Tibial artery (tissue), 4 donors: ENCODE measurements at places on chromosomes 11 and 22.

- H3K4me1 ChIP-seq, result no peaks in the 10 kb centered on the region
- no peaks in the 10 kb centered on the region for H3K27me3 ChIP-seq
- no peak overlapping the region for H3K27ac ChIP-seq
- H3K4me3 ChIP-seq, result no peak overlapping the region
- H3K36me3 ChIP-seq, result no peaks in the 10 kb centered on the region
These were observed 28.0 kb downstream of the OR8D1 start for GRCh38 chr11:124285610-124286344.

DNA sequence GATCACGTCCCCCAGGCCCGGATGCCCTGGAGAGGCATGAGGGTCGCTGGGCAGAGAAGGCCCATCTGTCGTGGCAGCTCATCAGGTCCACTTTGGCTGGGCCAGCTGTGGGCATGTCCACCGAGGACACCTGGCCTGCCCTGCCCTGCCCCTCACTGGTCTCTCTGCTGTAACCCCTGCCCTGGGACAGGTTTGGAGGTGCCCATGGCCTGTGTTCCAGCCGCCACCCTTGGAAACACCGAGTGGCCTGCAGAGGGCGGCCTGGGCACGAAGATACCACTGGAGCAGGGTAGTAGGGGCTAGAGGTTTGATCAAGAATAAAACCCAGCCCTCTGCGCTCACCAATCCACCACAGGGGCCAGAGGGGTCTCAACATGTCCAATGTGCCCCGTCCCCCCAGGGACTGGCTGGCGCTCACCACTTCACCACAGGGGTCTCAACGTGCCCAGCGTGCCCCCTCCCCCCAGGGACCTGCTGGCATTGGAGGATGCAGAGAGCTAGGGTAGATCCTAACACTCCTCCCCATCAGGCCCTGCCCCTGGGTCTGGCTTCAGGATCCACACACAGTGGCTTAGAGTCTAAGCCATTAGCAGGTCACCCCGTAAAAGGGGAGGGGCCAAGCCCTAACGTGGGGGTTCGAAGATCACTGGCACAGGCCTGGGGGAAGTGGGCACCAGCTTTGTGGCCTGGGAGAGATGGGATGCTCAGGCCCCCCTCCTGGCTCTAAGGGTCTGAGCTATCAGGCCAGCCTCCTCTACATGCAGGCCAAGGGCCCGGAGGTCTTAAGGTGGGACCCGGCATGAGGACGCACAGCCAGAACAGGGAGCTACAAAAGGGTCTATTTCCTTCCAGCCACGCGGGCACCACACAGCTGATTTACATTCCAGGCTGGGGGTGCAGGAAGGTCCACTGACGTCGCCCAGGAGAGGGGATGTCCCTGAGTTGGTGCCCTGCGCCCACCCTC lies 1.3 kb upstream of the HDAC10 start:
- peak overlapping the region; percentile 66 for H3K4me3 ChIP-seq
- H3K27me3 ChIP-seq, result no peaks in the 10 kb centered on the region
- H3K36me3 ChIP-seq, result peaks cover 3% of the 10 kb centered on the region
- H3K27ac ChIP-seq, result peak overlapping the region; percentile 76

GRCh38 chr11:66151273-66151672 lies 81.2 kb downstream of the PACS1 start:
- H3K36me3 ChIP-seq, result no peaks in the 10 kb centered on the region
- no peaks in the 10 kb centered on the region for H3K27me3 ChIP-seq
- DNase-seq, result no peak
- H3K27ac ChIP-seq, result no peak overlapping the region
- no peak overlapping the region for H3K4me3 ChIP-seq

DNA sequence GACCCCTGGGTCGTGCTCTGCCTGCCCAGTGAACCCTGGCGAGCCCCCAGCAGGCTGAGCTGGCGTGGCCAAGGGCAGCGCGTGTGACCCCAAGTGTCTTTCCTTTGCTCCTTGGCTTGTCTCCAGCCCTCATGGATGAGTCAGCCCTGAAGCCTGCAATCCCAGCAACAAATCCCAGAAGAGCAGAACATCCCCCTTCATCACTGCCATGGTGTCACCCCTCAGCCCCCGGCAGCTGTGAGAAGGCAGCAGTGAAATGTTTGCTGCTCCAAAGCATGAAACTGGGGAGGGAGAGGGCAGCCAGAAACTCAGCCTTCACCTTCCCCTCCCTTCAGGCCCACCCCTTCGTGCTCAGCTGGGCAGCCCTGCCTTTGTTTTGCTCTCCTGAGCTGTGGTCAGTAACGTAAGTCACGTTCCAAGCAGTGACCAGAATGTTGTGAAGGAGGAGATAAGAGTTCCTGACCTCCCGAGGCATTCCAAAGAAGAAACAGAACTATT lies 29.8 kb downstream of the ADAMTS15 start:
- no peak overlapping the region for H3K4me3 ChIP-seq
- DNase-seq, result peak; percentile 91
- peak overlapping the region; percentile 81 for H3K27ac ChIP-seq
- peaks cover 68% of the 10 kb centered on the region for H3K4me1 ChIP-seq
- peaks cover 11% of the 10 kb centered on the region for H3K36me3 ChIP-seq

GRCh38 chr11:4865855-4866254 lies 15.8 kb upstream of the OR51T1 start:
- H3K27ac ChIP-seq, result no peak overlapping the region
- DNase-seq, result no peak
- H3K4me3 ChIP-seq, result no peak overlapping the region
- H3K36me3 ChIP-seq, result no peaks in the 10 kb centered on the region

DNA sequence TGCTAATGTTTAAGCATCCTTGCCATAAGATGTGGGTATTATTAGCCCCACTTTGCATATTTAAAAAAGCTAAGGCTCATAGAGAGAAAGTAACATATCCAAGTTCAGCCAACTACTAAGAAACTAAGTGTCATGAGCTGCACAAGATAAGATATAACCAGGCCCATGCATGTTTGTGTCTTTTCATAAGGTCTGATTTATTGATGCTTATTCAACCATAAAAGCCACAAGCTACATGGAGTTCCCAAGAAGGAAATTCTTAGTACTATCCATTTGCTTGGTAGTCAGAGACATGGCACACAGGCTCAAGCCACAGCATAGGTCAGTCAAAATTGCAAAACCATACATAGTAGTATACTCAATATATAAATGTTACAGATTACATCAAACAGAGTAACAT lies 488.5 kb downstream of the SOX6 start:
- DNase-seq, result no peak
- no peak overlapping the region for H3K4me3 ChIP-seq
- H3K27me3 ChIP-seq, result no peaks in the 10 kb centered on the region
- no peaks in the 10 kb centered on the region for H3K36me3 ChIP-seq

DNA sequence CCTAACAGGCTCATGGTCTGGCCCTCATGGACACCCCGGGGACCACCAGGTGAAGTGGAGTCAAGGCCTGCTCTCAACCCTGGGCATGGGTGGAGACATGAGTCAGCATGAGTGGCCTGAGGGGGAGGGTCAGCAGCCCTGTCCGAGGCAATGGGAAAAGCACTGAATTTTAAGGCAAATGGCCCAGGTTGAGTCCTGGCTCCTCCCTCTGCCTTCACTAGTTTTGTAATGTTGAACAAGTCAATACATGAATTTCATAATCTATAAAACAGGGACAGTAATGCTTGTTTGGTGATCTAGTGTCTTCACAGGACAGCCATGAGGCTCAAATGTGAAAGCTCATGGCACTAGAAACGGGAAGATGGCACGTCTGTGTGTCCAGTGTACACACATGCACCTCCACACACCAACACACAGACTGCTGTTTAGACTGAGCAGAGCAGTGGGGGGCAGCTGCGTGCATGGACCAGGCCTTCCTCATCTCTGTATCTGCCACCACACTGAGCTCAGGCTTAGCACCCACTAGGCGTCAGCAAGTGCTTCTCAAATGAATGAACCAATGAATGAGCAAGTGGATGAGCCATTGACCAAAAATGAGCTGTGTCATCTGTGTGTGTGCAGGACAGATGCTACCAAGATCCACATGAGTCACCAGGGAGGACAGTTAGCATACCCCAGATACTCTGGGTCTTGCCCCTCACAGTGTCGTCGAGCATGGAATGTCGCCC lies 63.4 kb downstream of the NRXN2 start:
- DNase-seq, result no peak
- no peaks in the 10 kb centered on the region for H3K36me3 ChIP-seq
- no peaks in the 10 kb centered on the region for H3K27me3 ChIP-seq
- H3K4me3 ChIP-seq, result no peak overlapping the region
- no peaks in the 10 kb centered on the region for H3K4me1 ChIP-seq

DNA sequence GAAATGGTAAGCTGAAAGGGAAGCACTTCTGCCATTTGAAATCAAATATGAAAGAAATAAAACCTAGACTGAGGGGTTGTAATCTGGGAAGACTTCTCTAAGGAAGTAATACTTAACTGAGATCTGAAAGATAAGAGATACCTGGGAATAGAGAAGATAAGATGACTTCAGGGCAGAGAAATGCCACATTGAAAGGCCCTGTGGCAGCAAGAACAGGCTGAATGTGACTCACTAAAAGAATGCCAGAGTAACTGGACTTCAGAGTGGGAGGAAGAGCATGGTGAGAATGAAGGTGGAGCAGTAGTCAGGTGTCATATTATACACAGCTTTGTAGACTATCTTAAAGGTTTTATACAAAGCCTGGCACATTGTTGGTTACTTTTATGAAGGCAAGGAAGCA lies 17.6 kb downstream of the CALCA start:
- H3K27ac ChIP-seq, result no peak overlapping the region
- no peak for DNase-seq
- no peak overlapping the region for H3K4me3 ChIP-seq
- H3K36me3 ChIP-seq, result no peaks in the 10 kb centered on the region
- H3K27me3 ChIP-seq, result no peaks in the 10 kb centered on the region
- no peaks in the 10 kb centered on the region for H3K4me1 ChIP-seq

GRCh38 chr22:36253523-36254490 lies 874 bp downstream of the APOL1 start:
- H3K36me3 ChIP-seq, result no peaks in the 10 kb centered on the region
- H3K27me3 ChIP-seq, result no peaks in the 10 kb centered on the region
- H3K4me3 ChIP-seq, result peak overlapping the region; percentile 37
- peaks cover 12% of the 10 kb centered on the region for H3K4me1 ChIP-seq

- no peaks in the 10 kb centered on the region for H3K36me3 ChIP-seq
- peak; percentile 65 for DNase-seq
- no peaks in the 10 kb centered on the region for H3K27me3 ChIP-seq
- peak overlapping the region; percentile 58 for H3K27ac ChIP-seq
These were observed 28.5 kb downstream of the RCOR2 start for GRCh38 chr11:63888170-63889086.

- no peaks in the 10 kb centered on the region for H3K27me3 ChIP-seq
- H3K4me1 ChIP-seq, result peaks cover 17% of the 10 kb centered on the region
- peak overlapping the region; percentile 76 for H3K27ac ChIP-seq
- peaks cover 37% of the 10 kb centered on the region for H3K36me3 ChIP-seq
These were observed 19.0 kb downstream of the POLD3 start for GRCh38 chr11:74611369-74611861.

DNA sequence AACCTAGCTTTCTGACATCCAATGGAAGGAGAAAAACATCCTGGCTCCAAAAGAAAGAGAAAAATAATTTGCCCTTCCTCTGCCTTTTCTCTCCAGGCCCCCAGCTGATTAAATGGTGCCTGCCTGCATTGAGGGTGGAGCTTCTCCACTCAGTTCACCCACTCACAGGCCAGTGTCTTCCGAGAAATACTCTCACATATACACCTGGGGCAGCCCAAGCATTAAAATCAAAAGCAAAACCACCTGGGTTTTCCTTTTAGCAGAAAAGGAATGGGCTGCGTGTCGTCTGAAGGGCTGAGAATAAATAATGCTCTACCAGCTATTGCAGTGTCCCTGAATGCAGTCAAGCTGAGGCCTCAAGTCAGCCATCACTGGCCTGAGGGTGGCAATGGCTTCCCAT lies 1143.8 kb upstream of the TENM4 start:
- no peaks in the 10 kb centered on the region for H3K4me1 ChIP-seq
- H3K27me3 ChIP-seq, result no peaks in the 10 kb centered on the region
- no peak for DNase-seq
- H3K36me3 ChIP-seq, result no peaks in the 10 kb centered on the region

DNA sequence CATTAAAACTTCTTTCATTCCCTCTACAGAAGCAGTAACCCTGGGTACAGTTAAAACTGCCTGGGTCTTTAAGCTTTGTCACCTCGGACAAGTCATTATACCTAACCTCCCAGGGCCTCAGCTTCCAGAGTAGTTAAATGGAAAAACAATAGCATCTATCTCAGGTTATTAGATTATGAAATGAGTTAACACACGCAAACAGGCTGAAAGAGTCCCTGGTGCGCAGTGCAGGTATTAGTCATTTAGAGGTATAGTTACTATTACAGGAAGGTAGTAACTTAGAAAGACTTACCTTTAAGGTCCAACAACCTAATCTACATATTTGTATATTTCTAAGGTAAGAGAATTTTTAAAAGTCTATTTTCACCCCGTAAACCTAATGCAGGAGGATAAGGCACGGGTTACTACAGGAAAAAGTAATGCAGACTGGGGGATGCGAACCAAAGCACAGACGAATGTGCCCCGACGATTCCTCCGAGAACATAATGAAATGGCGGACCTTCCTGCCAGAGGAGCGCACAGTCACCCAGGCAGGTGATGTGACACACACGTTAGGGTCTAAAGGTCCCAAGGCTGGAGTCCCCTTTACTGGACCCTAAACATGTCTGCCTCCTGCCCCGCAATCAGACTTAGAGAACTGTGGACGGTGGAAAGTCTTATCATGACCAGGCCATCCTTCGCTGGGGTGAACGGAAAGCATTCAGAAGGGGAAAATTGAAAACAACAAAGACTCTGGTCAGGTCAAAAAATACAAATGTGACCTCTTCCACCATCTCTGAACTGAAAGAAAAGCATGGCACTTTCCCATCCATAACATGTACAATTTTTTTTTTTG lies 1.3 kb downstream of the NAP1L4 start:
- peak overlapping the region; percentile 95 for H3K27ac ChIP-seq
- peak overlapping the region; percentile 81 for H3K4me3 ChIP-seq
- H3K36me3 ChIP-seq, result no peaks in the 10 kb centered on the region
- no peaks in the 10 kb centered on the region for H3K27me3 ChIP-seq

- H3K27ac ChIP-seq, result no peak overlapping the region
- no peaks in the 10 kb centered on the region for H3K4me1 ChIP-seq
- no peak overlapping the region for H3K4me3 ChIP-seq
- H3K36me3 ChIP-seq, result no peaks in the 10 kb centered on the region
These were observed 559.7 kb downstream of the JRKL start for GRCh38 chr11:96949464-96949863.

DNA sequence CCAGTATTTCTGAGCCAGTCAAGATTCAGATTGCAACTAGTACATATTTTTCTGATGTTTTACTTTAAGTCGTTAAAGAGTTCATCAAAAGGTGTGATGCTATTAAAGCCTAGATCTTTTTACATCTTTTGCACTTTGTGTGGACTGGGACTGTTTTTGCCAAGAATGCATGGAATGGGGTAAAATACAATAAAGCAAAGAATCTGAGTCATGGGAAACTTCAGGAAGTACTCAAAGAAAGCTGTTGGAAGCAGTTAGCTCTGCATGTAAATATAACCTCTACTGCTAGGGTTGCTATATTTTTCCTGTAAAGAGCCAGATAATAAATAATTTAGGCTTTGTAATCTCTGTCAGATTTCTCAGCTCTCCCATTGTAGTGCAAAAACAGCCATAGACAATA lies 20.9 kb downstream of the ATXN10 start:
- no peak for DNase-seq
- peaks cover 8% of the 10 kb centered on the region for H3K36me3 ChIP-seq
- H3K27me3 ChIP-seq, result no peaks in the 10 kb centered on the region
- H3K4me3 ChIP-seq, result no peak overlapping the region

- no peak for DNase-seq
- no peaks in the 10 kb centered on the region for H3K27me3 ChIP-seq
- no peaks in the 10 kb centered on the region for H3K4me1 ChIP-seq
- H3K36me3 ChIP-seq, result no peaks in the 10 kb centered on the region
- H3K4me3 ChIP-seq, result no peak overlapping the region
These were observed 670.2 kb downstream of the OPCML start for GRCh38 chr11:132862137-132862536.
